ENCODE measurements at places on chromosomes 5 and 9.

DNA sequence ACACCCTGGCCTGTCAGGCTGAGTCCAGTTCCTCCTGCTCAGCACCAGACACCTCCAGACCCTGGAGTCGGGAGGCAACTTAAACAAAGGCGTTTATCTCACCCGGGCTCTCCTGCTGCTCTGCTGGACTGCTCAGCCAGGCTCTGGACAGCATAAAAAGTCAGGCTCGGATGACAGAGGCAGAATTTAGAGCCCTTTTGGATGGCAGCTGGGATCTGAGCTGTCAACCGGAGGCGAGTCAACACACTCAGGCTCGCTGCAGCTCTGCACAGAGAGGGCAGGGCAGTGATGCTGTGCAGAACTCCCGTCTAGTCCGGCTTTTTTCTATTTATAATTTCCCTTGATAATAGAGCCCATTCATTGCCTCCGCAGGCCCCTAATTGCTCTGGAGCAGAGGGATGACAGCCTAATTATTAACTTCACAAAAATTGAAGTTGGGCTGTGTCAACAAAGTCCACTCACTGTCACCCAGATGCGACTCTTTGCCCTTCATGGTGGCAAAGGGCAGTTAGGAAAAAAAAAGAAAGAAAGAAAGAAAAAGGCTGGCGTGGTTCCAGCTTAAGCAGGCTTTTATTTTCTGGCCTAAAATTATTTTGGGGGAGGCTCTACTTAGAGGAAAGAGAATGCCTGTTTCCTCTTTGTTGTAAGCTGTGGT lies 37.6 kb downstream of the STC2 start:
- no peak for DNase-seq

DNA sequence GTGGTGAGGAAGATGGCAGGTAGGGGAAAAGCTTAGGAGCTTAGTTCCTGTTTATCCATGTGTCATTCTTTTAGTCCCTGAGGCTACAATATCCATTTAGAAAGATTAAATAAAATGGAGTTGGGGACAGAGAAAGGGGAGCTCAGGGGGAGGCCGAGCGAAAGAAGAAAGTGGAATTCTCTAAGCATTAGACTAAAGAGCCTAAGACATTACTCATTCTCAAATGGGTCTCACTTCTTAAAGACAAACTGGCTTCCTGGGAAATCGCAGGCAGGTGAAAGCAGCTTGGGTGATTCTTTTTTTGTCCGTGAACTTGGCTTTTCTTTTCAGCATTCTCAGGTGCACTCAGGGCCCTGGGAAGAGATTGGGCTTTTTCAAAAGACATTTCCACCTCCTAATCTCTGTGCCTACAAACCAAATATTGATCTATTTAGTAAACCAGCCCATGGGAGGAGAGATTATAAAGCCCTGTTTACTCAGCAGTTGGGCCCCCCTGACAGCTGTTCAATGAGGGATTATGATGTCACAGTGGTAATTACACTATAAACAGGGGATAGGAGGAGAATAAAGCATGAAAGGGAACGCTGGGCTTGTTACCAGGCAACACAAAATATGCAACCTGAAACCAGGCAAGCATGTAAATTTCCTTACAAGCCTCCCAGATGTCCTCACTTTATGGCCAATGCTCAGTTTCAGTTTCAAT lies 584.0 kb downstream of the ACTL7B start:
- DNase-seq: no peak

GRCh38 chr5:1039210-1039548 lies 30.6 kb downstream of the NKD2 start:
- no peak for DNase-seq

DNA sequence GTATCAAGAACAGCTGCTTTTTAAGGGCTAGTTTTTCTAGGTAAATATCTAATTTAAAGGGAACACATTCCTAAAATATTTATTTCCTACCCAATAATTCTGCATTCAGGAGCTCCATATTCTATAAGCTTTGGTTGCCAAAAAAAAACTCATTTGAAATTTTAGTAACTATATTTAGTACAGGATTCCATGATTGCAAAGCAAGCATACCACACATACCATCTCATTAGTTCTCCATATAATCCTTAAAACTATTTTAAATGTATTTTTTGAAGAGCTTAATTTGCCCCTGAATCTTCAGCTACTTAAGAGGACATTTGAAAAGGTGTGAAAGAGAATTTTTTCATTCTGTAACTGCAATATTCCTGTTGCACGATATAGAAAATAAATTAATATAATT lies 877.0 kb downstream of the NR2F1-AS1 start:
- DNase-seq: no peak

- no peak for DNase-seq
Observed at GRCh38 chr5:116575326-116576052, 866 bp upstream of the SEMA6A start.

GRCh38 chr9:69976152-69976551 lies 67.5 kb upstream of the MAMDC2 start:
- no peak for DNase-seq

GRCh38 chr9:77133011-77133410 lies 44.3 kb upstream of the VPS13A start:
- no peak for DNase-seq

GRCh38 chr5:169970911-169971765 lies 9.2 kb downstream of the INSYN2B start:
- DNase-seq: no peak

DNA sequence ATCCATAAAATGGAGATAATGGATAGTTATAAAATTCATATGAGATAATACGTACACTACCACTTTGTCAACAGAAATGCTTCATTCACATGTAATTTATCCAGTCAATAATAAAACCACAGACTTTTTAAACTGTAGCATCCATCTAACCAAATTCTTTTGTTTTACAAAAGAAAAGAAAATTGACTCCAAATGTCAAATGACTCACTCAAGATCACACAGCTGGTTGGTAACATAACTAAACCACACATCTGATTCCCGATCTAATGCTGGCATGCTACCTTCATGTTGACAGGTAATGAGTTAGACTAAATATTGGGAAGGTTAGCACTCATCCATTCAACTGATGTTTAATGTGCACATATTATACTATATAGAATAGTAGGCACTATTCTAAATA lies 4.9 kb downstream of the FRMD3 start:
- no peak for DNase-seq

- DNase-seq: no peak
Observed at GRCh38 chr5:79091064-79091463, 20.5 kb upstream of the BHMT start.

GRCh38 chr5:170270293-170271069 lies 27.1 kb downstream of the LCP2 start:
- DNase-seq: no peak

- DNase-seq: no peak
Observed at GRCh38 chr5:119913425-119913824, 284.1 kb downstream of the FAM170A start.

DNA sequence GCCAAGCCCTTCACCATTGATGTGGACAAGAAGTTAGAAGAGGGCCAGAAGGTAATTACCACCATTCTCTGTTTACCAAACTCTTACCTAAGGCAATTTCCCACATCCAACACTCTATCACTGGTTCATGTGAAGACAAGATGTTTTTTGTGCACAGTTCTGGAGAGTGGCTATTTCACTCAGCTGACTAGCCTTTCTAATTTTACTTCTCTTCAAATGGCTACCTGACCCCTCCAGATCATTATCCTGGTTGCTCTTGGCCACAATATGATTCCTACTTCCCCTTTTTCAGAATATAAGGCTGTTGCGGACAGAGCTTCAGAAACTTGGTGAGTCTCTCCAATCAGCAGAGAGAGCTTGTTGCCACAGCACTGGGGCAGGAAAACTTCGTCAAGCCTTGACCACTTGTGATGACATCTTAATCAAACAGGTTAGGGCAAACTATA lies 7.1 kb downstream of the KIF20A start:
- no peak for DNase-seq

Measured in T-helper 22 cell (primary cell).